Activated T-cell treated with anti-CD3 and anti-CD28 coated beads, Interleukin-2, amount 50 U/mL, for 4 hours (primary cell): ENCODE measurements at places on chromosomes 2 and 18. TPM values are rescaled to one million over a fixed set of nuclear protein-coding genes. Genes with fewer than 3 reads are reported as not detected.

PLCL1 gene
- 1.8 TPM for total RNA-seq

GRCh38 chr2:161384864-161385263, 31.2 kb upstream of the TBR1 start:
- no peak for DNase-seq

- no peak for DNase-seq
Observed at GRCh38 chr2:153287109-153287801, 191.3 kb downstream of the RPRM start.

GALR1 gene
- not detected for total RNA-seq

GRCh38 chr2:148519013-148519412, 125.5 kb upstream of the EPC2 start:
- DNase-seq, result no peak

NCKAP1 gene
- total RNA-seq, result 8.3 TPM

GRCh38 chr2:235312571-235312970, 181.3 kb upstream of the AGAP1 start:
- DNase-seq, result no peak
